ENCODE measurements at places on chromosomes 16 and 17. TPM values are rescaled to one million over a fixed set of nuclear protein-coding genes. Genes with fewer than 3 reads are reported as not detected.

- no peaks in the 10 kb centered on the region for H3K27me3 ChIP-seq
- no peak for DNase-seq
- no peak overlapping the region for H3K4me3 ChIP-seq
- no peak overlapping the region for H3K27ac ChIP-seq
- no peaks in the 10 kb centered on the region for H3K4me1 ChIP-seq
- H3K36me3 ChIP-seq, result no peaks in the 10 kb centered on the region
Measured at GRCh38 chr17:15303851-15304250, 37.5 kb downstream of the TEKT3 start.

GRCh38 chr17:2386400-2387085 lies 14.3 kb downstream of the MNT start:
- no peaks in the 10 kb centered on the region for H3K27me3 ChIP-seq
- H3K4me3 ChIP-seq, result no peak overlapping the region
- peaks cover 8% of the 10 kb centered on the region for H3K36me3 ChIP-seq
- no peak overlapping the region for H3K27ac ChIP-seq

DNA sequence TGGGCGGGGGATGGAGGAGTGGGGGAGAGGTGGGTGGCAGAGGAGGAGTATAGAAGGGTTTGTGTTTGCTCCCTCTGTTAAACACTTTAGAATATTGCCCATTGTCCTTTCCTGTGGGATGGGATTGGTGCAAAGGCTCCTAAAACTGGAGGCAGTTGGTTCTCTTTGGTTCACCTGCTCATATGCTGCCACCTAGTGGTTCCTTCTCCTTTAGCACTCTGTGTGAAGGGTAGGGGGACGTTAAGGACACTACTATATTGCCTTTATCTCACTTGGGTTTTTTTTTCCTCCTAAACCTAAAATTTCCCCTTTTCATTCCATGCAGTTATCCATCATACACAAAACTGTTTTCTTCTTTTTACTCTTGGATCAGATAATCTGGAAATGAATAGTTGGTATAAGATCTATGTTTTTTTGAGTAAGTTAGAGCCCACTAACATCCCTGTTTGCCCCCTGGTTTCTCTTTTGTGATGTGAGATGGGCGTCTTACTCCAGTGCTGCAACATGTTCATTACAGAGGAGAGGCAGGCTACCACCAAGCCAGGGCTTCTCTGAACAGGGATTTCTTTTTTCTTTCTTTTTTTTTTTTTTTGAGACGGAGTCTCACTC lies 23.8 kb downstream of the SNX11 start:
- no peaks in the 10 kb centered on the region for H3K4me1 ChIP-seq
- H3K27me3 ChIP-seq, result no peaks in the 10 kb centered on the region
- H3K36me3 ChIP-seq, result no peaks in the 10 kb centered on the region
- no peak overlapping the region for H3K27ac ChIP-seq

GRCh38 chr17:50259477-50260324 lies 14.6 kb upstream of the TMEM92 start:
- H3K4me1 ChIP-seq, result no peaks in the 10 kb centered on the region
- H3K27ac ChIP-seq, result no peak overlapping the region
- no peaks in the 10 kb centered on the region for H3K27me3 ChIP-seq
- H3K4me3 ChIP-seq, result no peak overlapping the region
- no peaks in the 10 kb centered on the region for H3K36me3 ChIP-seq
- DNase-seq, result no peak

DNA sequence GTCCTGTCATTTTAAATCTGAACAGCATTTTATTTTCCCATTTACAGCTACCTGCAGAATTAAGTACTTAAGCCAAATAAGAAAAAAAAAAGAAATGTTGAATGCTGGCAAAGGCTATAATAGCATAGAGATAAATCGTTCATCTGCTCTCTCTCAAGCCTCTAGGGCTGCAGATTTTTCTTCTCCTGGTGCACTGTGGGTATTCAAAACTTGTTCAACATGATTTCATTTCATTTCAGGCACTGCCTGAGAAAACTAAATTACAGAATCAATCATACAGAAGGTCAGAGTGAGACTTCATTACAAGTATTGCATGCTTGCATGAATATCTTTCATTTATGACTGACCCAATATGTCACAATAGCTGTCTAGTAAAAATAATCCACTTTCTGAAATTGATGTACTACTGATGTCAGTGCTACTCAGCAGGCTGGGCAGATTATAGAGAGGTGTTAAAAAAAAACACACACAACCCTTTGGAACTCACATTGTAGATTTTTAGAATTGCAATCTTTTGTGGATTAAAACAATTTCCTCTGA lies 86.2 kb downstream of the TOX3 start:
- no peaks in the 10 kb centered on the region for H3K27me3 ChIP-seq
- no peak overlapping the region for H3K27ac ChIP-seq
- no peaks in the 10 kb centered on the region for H3K36me3 ChIP-seq
- H3K4me1 ChIP-seq, result peaks cover 3% of the 10 kb centered on the region

- peaks cover 4% of the 10 kb centered on the region for H3K4me1 ChIP-seq
- H3K27ac ChIP-seq, result no peak overlapping the region
- no peak overlapping the region for H3K4me3 ChIP-seq
- H3K36me3 ChIP-seq, result peaks cover 31% of the 10 kb centered on the region
- no peaks in the 10 kb centered on the region for H3K27me3 ChIP-seq
Measured at GRCh38 chr17:76049836-76050537, 22.3 kb downstream of the SRP68 start.

The KRT15 gene
- total RNA-seq, result 5.8 TPM

DNA sequence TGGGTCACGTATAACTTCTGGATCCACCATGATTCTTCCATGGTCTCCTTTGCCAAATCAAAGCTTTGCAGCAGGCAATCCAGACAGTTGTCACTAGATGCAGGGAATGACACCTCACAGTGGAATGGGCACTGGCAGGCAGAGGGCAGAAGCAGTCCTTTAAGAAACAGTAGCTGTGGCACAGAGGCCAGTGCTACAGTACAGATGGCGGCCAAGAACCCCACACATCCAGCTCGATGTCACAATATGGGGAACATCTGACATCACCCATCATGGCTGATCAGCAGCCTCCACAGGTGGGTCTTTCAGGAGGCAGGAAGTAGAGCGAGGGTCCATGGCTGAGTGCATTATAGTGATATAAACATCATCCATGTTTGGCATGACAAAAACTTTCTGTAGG lies 18.8 kb upstream of the ERN1 start:
- H3K36me3 ChIP-seq, result no peaks in the 10 kb centered on the region
- H3K4me3 ChIP-seq, result no peak overlapping the region
- H3K4me1 ChIP-seq, result no peaks in the 10 kb centered on the region
- H3K27me3 ChIP-seq, result no peaks in the 10 kb centered on the region
- no peak overlapping the region for H3K27ac ChIP-seq

The PITPNM3 gene
- 18.2 TPM for total RNA-seq

- H3K27ac ChIP-seq, result no peak overlapping the region
- peaks cover 18% of the 10 kb centered on the region for H3K27me3 ChIP-seq
- no peak overlapping the region for H3K4me3 ChIP-seq
- H3K36me3 ChIP-seq, result no peaks in the 10 kb centered on the region
- peak; percentile 65 for DNase-seq
Measured at GRCh38 chr16:89629827-89630610, 16.6 kb downstream of the DPEP1 start.

GRCh38 chr17:77033892-77034404 lies 106.8 kb upstream of the SEC14L1 start:
- no peaks in the 10 kb centered on the region for H3K27me3 ChIP-seq
- no peaks in the 10 kb centered on the region for H3K36me3 ChIP-seq
- no peak for DNase-seq
- H3K27ac ChIP-seq, result no peak overlapping the region

The IRX5 gene
- 0.11 TPM for total RNA-seq

DNA sequence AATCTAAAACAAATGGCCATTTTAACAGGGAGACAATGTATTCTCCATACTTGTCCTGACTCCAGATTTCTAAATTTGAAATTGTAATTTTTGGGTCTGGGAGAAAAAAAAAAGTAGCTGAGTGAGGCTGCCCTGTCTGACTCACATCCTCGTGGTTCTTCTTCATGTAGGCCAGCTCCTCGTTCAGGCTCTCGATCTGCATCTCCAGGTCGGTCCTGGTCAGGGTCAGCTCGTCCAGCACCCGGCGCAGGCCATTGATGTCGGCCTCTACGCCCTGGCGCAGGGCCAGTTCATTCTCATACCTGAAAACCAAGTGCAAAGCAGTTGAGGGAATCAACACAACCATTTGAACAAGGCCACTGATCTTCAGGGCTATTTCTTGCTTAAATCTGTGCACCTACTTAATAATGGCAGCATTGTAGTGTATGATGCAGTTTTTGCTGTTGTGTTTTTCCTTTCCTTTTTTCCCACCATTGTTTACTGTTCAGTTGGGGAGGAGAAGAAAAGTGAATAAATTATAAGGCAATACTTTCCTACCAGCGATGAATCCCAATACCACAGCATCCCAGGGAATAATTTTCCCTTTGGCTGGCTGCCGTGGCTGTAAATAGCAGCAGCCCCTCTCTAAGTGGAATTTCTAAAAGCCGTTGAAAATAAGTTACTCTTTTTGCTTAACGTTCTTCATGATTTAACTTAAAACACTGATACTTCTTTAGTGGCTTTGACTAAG lies 2.2 kb downstream of the KRT12 start:
- no peak overlapping the region for H3K4me3 ChIP-seq
- no peak overlapping the region for H3K27ac ChIP-seq
- H3K27me3 ChIP-seq, result no peaks in the 10 kb centered on the region
- no peak for DNase-seq
- H3K36me3 ChIP-seq, result no peaks in the 10 kb centered on the region
- no peaks in the 10 kb centered on the region for H3K4me1 ChIP-seq

DNA sequence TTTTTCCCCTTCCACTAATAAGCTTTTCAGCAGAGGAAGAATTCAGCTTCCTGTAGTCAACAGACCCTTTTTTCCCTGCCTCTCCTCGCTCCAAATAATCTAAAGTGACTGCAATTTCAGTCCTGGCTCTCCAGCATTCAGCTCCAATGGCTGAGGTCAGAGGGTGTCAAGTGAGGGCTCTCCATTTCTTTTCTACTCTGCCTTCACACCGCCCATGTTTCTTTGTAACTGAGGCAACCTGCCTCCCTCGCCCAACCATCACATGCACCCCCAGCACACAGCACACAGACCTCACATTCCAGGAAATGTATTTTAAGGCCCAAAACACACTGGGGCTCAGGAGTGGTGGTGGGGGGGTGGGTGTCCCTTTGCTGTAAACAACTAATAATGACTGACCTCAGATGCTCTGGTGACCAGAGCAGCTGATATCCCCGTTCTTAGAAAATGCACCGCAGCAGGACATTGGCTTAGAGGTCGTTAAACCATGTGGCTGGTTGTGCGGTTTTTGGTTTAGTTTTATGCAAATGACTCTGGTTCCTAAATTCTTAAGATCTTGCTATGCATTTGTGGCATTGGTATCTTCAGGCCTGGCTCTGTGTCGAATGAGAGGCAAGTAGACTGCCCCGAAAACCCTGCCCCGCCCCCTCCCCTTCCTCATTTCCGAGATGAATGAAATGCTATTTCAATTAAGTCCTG lies 203.6 kb downstream of the ZFHX3 start:
- H3K4me1 ChIP-seq, result no peaks in the 10 kb centered on the region
- H3K27ac ChIP-seq, result no peak overlapping the region

DNA sequence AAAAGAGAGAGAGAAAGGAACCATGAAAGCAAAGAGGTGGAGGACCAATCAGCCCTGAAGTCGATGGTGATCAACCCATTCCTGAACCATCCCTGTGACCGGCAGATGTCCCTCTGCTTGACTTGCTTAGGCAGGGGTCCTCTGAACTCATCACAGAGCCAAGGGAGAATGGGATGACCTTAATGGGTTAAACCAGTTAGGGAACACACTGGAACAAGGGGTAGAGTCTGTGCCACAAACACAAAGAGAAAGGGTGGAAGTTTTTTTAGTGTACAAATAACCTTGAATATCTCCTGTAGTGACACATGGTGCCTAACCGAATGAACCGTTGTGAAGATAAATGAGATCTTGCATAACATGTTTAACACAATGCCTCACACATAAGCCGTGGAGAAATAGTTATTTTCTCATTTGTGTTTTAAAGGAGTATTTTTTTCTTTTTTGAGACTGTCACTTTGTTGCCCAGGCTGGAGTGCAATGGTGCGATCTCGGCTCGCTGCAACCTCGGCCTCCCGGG lies 11.2 kb downstream of the NAA60 start:
- H3K36me3 ChIP-seq, result no peaks in the 10 kb centered on the region
- H3K27ac ChIP-seq, result no peak overlapping the region
- peaks cover 17% of the 10 kb centered on the region for H3K4me1 ChIP-seq
- DNase-seq, result no peak
- H3K4me3 ChIP-seq, result no peak overlapping the region
- H3K27me3 ChIP-seq, result no peaks in the 10 kb centered on the region

The LPCAT2 gene
- total RNA-seq, result 30.5 TPM

DNA sequence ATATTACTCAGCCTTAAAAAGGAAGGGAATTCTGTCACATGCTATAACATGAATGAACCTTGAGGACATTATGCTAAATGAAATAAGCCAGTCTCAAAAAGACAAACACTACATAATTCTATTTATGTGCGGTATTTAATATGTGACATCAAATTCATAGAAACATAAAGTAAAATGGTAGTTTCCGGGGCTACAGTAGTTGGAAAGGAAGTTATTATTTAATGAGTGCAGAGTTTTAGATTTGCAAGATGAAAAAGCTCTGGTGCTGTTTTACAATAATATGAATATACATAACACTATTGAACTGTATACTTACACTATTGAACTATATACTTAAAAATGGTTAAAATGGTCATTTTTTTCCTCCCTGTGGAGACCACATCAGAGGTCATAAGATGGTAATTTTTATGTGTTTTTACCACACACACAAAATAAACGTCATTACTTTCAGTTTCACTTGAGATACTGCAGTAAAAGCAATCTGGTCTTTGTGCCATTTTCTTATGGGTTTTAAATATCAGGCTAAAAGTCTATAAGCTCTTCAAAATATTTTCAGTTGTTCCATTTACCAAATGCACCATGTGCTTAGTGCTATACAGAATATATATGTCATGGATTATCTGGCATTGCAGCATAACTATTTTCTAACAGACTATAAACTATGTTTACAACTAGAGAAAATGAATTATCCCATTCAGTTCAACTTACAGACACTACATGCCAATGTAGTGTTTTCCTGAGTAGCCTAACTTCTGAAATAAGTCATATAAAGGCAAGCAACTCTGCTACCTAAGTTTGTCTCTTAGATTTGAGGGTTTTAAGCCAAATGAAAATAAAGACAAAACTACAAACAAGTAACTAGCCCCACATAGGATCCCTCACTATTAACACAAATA lies 90.9 kb downstream of the SPAG9 start:
- no peaks in the 10 kb centered on the region for H3K36me3 ChIP-seq
- no peaks in the 10 kb centered on the region for H3K27me3 ChIP-seq
- DNase-seq, result no peak
- no peaks in the 10 kb centered on the region for H3K4me1 ChIP-seq

DNA sequence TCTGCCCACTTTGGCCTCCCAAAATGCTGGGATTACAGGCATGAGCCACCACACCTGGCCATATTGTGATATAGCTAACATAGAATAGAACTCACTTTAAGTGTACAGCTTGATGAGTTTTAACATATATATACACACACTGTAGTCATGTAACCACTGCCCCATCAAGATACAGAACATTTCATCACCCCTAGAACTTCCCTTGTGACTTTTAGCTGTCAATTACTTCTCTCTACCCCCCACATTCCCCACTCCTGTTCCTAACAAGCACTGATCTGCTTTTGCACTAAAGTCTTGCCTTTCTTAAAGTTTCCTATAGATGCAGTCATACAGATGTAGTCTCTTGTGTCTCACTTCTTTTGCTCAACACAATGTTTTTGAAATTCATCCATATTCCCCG lies 93.1 kb downstream of the PITPNC1 start:
- DNase-seq, result no peak
- H3K4me3 ChIP-seq, result no peak overlapping the region
- no peaks in the 10 kb centered on the region for H3K36me3 ChIP-seq

Measured in colonic mucosa (tissue), 4 donors.